CD4-positive, alpha-beta T cell treated with Interleukin-2 at 100 ng/mL for 4 hours (primary cell): ENCODE measurements at places on chromosomes 7 and 10.

DNA sequence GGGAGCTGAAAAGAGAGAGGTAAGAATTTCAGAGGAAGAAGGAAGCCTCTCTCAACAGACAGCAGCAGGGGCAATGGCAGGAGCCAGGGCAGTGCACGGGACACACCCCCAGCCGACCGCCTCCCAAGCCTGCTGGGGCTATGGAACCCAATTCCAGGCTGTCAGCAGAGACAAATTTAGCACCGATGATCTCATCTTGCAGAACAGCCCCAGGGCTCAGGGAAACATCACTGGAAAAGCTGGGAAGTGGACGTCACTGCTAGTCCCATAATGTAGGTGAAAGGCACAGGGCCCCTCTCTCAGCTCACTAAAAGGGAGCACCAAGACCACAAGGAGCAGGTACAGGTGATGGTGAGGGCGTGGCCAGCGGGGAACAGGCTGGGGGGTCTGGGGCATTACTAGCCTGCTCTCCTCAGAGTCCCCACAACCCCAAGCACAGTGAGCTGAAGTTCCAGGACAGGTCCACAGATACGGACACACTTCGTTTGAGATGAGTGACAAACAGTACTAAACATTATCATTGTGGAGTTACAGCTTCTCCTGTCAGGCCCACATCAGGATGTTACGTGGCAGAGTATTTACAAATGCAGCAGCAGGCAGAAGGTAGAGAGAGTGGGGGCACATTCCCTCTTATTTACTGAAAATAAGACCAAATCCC, 103.7 kb downstream of the PLXNA4 start:
- no peak for DNase-seq

GRCh38 chr10:88428976-88429375, 154.1 kb downstream of the RNLS start:
- DNase-seq: no peak

- DNase-seq: no peak
Measured at GRCh38 chr7:148763622-148764021, 64.9 kb downstream of the CUL1 start.

DNA sequence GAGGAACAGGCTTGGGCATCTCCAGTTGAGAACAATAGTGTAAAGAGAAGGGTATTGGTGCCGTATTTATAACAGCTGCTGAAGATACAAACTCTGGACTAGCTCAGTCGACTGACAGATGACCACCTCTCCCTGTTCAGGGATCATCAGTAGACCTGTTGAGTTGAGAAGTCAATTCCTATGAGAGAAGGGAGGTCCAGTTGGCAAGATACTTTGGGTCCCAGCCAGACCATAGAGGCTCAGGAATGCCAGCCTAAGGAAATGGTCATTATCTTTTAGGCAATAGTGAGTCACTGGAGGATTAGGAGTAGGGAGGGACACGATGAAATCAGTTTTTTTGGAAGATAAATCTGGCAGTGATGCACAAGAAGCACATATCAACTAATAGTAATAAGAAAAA, 202.9 kb downstream of the TRIL start:
- no peak for DNase-seq

DNA sequence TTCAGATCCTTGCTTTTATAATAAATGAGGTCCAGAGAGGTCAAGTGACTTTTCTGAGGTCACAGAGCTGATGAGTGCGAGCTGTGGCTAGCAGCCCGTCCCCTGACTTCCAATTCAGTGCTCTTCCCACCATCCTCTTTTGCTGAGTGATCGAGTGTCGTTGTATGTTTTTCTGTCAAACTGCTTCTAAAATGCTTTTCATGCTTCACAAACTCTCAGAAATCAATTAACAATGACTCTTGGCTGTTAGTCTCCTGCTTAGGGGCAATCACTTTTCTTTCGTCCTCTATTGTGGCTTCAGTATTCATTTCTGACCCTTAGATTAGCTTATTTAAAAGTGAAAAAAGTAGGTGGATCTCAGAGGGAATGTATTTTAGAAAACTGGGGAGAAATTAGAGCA, 423.7 kb downstream of the DPP6 start:
- DNase-seq: no peak
